ENCODE measurements at places on chromosomes 5 and 9.

- H3K27ac ChIP-seq, result no peak overlapping the region
- no peak overlapping the region for H3K4me3 ChIP-seq
- H3K4me1 ChIP-seq, result no peaks in the 10 kb centered on the region
- no peak for DNase-seq
- no peaks in the 10 kb centered on the region for H3K36me3 ChIP-seq
- no peaks in the 10 kb centered on the region for H3K27me3 ChIP-seq
Observed at GRCh38 chr5:61055434-61056006, 106.7 kb downstream of the SMIM15 start.

DNA sequence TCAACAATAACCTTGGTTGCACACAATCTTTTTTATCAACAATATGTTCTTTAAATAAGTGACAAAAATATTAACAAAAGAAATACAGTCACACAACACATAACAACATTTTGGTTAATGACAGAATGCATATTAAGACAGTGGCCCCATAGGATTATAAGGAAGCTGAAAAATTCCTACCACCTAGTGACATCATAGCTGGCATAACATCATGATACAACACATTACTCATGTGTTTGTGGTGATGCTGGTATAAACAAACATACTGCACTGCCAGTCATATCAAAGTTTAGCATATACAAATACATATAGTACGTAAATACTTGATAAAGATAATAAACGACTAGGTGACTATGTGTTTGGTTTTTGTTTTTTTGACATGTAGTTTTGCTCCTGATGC, 344.8 kb upstream of the POU5F2 start:
- no peaks in the 10 kb centered on the region for H3K27me3 ChIP-seq
- no peak for DNase-seq
- H3K27ac ChIP-seq, result no peak overlapping the region

DNA sequence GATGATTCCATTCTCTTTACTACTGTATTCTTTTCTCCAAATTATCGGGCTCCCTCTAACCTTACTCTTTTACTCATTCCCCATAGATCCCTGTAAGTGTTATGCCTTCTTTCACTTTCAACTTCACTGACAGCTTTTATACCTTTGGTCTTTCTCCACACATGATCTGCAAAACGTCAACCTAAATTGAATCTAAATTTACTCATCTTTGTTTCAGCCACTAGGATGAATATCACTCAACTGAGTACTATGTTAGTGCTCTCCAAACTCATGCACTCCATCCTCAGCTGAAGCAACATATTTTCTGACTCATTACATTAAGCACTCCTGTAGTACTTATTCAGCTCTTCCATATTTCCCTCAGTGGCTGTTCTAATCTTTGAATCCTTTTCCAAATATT, 133.4 kb downstream of the ADAMTS19 start:
- no peaks in the 10 kb centered on the region for H3K4me1 ChIP-seq
- no peak overlapping the region for H3K4me3 ChIP-seq
- DNase-seq, result no peak
- no peaks in the 10 kb centered on the region for H3K36me3 ChIP-seq

DNA sequence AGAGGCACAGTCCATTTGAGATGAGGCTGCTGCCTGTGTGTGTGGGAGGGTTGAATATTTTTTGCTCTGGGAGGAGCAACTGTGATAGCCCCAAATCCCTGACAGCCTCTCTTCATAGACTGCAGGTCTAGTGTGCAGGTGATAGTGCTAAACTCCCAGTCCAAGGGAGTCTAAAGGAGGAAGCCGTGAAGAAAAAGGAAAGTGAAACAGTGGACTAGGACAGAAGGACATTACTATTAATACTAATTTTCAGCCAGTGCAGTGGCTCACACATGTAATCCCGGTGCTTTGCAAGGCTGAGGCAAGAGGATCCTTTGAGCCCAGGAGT, 295.0 kb downstream of the PDE4D start:
- no peak overlapping the region for H3K27ac ChIP-seq
- H3K36me3 ChIP-seq, result peaks cover 1% of the 10 kb centered on the region
- DNase-seq, result no peak

DNA sequence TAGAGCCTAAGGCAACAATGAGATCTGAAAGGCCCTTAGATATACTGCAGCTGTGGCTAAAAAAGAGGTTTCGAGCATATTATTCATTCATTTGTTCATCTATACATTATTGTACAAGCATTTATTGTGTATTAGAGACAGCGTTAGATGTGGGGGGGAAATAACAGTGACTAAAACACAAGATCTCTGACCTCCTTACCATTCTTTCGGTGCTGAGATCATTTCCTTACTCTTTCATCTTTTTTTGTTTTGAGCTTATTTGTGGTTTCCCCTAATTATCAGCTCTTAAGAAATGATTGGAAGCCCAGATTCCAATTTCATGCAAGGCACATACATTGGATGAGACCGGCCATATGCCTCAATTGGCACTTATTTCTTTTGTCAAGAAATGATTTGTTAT, 113.2 kb downstream of the SEC61B start:
- no peak overlapping the region for H3K4me3 ChIP-seq
- peaks cover 13% of the 10 kb centered on the region for H3K27me3 ChIP-seq
- H3K36me3 ChIP-seq, result no peaks in the 10 kb centered on the region
- no peaks in the 10 kb centered on the region for H3K4me1 ChIP-seq

GRCh38 chr5:179533907-179534306, 16.4 kb upstream of the RUFY1 start:
- no peaks in the 10 kb centered on the region for H3K36me3 ChIP-seq
- peaks cover 30% of the 10 kb centered on the region for H3K4me1 ChIP-seq
- H3K4me3 ChIP-seq, result no peak overlapping the region
- peaks cover 11% of the 10 kb centered on the region for H3K27me3 ChIP-seq

DNA sequence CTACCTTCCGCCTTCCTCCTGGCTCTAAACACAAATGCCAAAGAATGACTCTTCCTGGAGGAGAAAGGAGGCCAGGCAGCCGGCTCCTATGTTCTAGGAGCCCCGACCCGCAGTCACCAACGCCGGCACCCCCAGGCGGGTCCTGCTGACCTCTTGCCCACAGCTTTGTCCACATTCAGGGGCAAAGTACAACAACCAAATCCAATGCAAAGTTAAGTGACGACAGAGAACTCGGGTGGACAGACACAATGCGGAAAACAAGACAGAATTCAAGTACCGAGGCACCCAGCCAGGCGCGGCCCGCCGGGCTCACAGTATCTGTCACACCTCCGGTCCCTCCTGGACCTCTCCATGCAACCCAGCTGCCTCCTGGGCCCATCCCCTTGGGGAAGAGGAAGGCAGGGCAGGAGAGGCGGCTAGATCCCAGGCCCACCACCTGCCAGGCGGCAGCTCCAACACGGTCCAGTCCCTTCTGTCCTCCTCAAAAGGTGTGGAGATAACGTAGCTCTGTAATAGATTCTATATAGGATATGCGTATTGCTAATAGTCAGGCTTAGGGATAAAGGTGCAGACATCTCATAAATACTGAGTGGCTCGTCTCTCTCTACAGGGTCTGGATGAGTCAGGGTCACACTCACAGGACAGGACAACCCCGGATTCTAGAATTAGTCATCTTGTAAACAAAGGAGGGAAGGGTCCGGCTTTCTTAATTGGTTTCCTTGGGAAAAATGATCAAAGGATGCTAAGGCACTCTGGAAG, 46.9 kb upstream of the UBAC1 start:
- H3K27me3 ChIP-seq, result peaks cover 4% of the 10 kb centered on the region
- DNase-seq, result no peak
- H3K27ac ChIP-seq, result no peak overlapping the region

- peak; percentile 65 for DNase-seq
- H3K36me3 ChIP-seq, result peaks cover 77% of the 10 kb centered on the region
- peak overlapping the region; percentile 82 for H3K4me3 ChIP-seq
- peak overlapping the region; percentile 93 for H3K27ac ChIP-seq
Observed at GRCh38 chr5:140342287-140342686, 4.1 kb downstream of the HBEGF start.

GRCh38 chr9:93958819-93959682, 3.9 kb upstream of the BARX1 start:
- H3K27me3 ChIP-seq, result peaks cover 83% of the 10 kb centered on the region
- no peak overlapping the region for H3K27ac ChIP-seq

GRCh38 chr5:109230369-109230768, 179.4 kb downstream of the PJA2 start:
- no peaks in the 10 kb centered on the region for H3K4me1 ChIP-seq
- no peak overlapping the region for H3K4me3 ChIP-seq
- no peak overlapping the region for H3K27ac ChIP-seq
- no peaks in the 10 kb centered on the region for H3K27me3 ChIP-seq

GRCh38 chr9:28668158-28668557, 1094.9 kb upstream of the C9orf72 start:
- DNase-seq, result no peak
- H3K27ac ChIP-seq, result no peak overlapping the region
- no peak overlapping the region for H3K4me3 ChIP-seq
- no peaks in the 10 kb centered on the region for H3K4me1 ChIP-seq
- no peaks in the 10 kb centered on the region for H3K36me3 ChIP-seq

- H3K27ac ChIP-seq, result peak overlapping the region; percentile 98
- no peaks in the 10 kb centered on the region for H3K27me3 ChIP-seq
- H3K36me3 ChIP-seq, result peaks cover 35% of the 10 kb centered on the region
- H3K4me1 ChIP-seq, result peaks cover 50% of the 10 kb centered on the region
- peak overlapping the region; percentile 91 for H3K4me3 ChIP-seq
Observed at GRCh38 chr5:179699616-179700237, 960 bp downstream of the CANX start.

DNA sequence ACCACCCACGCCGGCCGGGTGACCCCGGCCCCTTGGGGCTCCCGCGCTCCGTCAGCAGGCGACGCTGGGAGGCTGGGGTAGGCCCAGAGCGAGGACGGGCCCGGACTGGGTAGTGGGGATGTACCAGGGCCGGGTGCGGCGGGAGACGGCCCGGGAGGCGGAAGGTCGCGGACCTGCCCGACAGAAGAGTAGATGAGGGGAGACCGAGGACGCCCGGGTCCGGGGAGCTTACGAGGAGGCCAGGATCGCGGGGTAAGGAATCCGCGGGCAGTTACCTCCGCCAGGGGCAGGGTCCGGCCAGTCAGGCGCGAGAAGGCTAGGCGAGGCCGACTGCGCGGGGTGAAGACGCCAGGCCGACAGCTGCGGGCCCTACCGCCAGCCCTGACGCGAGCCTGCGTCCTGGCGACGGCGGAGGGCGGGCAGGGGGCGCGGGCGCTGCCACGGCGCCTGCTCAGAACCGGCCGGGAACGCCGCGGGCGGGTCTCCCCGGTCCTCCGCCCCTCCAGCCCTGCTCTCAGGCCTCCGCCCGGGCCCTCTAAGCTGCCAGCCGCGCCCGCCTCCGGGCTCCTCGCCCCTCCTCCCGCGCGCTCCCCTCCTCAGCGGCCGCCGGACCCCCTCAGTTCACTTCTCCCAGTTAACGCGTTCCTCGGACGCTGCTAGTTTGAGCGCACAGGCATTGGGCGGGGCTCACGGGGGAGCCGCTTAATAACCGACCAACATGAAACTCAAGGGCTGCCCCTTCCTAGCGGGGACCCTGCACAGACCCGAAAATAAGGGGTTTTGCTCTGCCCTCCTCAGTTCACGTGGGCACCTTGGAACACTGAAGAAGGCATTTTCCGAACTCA, at the start of gene CPLANE1:
Gene CPLANE1 (minus strand): TSS at position 407 of the 845 bp plus-strand sequence. CDS start 1,678 bp downstream, outside the sequence.
- peaks cover 2% of the 10 kb centered on the region for H3K36me3 ChIP-seq
- peaks cover 27% of the 10 kb centered on the region for H3K4me1 ChIP-seq
- H3K27me3 ChIP-seq, result no peaks in the 10 kb centered on the region

DNA sequence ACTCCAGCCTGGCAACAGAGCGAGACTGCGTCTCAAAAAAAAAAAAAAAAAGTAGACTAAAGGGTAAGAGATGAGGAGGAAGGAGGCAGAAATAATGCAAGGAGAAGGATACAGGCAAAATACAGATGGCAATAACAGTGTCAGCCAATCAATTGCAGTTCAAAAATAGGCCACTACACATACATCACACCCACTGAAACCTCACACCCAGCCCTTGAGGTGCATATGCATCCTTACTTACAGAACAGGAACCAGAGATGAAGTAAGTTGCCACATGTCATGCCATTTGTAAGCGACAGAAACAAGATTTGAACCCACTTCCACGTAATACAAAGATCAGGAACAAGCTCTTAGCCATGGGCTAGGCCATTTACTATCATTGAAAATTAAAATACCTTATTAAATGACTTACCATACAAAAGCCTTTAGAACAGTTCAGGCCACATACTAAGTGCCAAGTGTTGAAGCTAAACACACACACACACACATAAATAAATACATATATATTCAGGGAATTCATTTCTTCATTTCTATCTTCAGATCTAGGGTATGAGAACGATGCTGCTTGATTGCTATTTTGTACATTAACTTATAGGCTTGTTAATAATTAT, 98.4 kb downstream of the FNBP1 start:
- DNase-seq, result peak; percentile 74
- H3K4me1 ChIP-seq, result peaks cover 59% of the 10 kb centered on the region
- no peaks in the 10 kb centered on the region for H3K27me3 ChIP-seq
- H3K36me3 ChIP-seq, result peaks cover 56% of the 10 kb centered on the region
- peak overlapping the region; percentile 7 for H3K4me3 ChIP-seq

DNA sequence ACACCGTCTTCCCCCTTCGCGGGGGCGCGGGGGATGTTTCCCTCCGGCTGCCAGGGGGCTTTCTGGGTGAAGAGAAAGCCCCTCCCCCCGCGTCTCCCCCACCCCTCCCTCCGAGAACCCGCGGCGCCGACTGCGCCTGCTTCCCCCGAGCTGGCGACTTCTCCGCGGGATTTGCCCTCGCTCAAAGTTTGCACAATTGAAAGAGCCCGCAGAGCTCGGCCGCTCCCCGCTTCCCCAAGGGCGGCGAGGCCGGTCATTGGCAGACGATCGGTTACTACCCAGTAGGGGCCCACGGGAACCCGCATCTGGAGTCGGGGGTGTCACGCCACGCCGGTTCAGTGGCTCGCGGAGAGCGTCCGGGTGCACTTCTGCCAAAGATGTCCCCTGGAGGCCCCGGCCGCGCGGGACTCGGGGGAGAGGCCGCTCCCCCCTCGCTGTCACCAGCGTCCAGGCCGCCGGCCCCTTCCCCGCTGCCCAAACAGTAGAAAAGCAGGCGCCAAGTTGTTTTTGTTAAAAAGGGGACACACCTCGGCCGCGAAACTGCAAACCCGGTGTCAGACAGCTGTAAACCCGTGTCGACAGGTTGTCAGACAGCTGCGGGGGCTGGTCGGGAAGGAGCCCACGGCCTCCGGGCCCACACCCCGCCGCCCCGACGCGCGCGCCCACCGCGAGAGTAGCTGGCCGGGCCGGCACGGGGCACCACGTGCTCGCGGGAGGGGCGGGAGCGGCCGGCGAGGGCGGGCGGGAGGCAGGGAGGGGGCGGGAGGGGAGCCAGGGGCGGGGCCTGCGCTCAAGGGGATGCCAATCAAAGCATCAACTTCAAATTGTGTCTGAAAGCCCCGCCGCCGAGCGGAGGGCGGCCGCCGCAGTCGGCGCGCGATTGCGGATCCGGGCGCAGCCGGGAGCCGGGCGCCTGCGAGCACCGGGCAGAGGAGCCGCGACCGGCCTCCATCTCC, at the start of gene IRX1:
Gene IRX1 (plus strand): TSS at position 827 of the 956 bp plus-strand sequence. CDS start 274 bp downstream, outside the sequence.
- peaks cover 4% of the 10 kb centered on the region for H3K4me1 ChIP-seq
- peaks cover 9% of the 10 kb centered on the region for H3K36me3 ChIP-seq
- peaks cover 94% of the 10 kb centered on the region for H3K27me3 ChIP-seq
- H3K27ac ChIP-seq, result peak within 1 kb of the TSS; percentile 42
- no peak within 1 kb of the TSS for H3K4me3 ChIP-seq

- no peaks in the 10 kb centered on the region for H3K4me1 ChIP-seq
- no peak overlapping the region for H3K27ac ChIP-seq
- H3K27me3 ChIP-seq, result peaks cover 3% of the 10 kb centered on the region
- H3K36me3 ChIP-seq, result no peaks in the 10 kb centered on the region
- H3K4me3 ChIP-seq, result no peak overlapping the region
- DNase-seq, result peak; percentile 48
Observed at GRCh38 chr9:37920471-37921167, 16.7 kb upstream of the SLC25A51 start.
